ENCODE measurements at places on chromosomes 2 and 18.
A peak's percentile ranks its signal among the peaks of the same experiment; 100 is the strongest.

GRCh38 chr2:232386740-232387450 is 8.3 kb downstream of the ALPP start:
- no peak for DNase-seq

GRCh38 chr2:32242331-32242730 is 22.4 kb downstream of the NLRC4 start:
- DNase-seq, result no peak

DNA sequence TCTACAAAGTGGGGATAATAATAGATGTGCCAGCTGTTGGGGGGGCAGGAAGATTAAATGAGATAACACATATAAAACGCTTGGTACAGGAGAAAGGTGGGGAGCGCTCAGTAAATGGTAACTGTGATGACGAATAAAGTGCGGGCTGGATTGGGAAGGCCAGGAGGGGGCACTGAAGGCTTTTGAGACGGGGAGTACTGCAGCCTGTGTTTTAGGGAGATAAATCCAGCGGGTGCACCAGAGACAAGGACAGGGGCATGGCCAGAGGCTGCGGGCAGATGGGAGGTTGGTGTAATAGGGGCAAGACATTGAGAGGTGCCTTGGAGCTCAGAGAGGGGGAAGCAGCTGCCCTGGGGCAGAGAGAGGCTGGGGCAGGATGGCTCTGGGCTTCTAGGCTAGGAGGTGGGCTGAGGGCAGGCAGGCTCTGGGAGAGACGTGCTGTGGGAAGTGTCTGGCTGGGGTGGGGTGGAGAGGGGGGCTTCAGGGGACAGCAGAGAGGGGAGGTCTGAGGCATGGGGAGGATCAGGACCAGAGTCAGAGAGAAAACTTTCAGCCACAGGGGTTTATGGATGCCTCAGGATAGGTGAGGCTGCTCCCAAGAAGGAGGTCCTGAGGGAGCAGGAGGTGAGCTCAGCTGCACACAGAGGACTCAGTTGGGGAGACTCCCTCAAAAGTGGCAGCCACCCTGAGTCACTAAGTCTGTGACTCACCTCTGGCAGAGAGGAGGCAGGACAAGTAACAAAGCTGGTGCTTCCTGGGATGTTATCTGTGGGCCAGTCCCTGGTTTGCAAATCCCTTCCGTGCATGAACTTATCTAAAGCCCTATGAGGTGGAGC is 18.8 kb downstream of the TEX44 start:
- DNase-seq, result peak; percentile 24

DNA sequence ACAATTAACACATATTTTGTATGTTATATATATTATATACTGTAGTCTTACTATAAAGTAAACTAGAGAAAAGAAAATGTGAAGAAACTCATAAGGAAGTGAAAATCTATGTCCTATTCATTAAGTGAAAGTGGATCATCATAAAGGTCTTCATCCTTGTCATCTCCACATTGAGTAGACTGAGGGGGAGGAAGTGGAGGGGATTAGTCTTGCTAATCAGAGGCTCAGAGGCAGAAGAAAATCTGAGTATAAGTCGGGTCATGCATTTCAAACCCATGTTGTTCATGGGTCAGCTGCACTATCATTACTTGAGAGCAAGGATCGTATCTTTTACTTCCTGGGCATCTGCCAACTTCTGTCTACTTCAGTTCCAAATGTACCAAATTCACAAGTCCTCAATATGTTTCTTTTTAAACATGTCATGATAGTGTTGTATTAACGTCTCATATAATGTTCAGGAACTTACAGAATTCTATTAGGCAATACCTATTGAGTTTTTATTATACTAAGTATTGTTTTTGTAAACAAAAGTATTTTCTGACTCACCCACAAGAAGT is 208.9 kb upstream of the BOD1L2 start:
- DNase-seq, result no peak

DNA sequence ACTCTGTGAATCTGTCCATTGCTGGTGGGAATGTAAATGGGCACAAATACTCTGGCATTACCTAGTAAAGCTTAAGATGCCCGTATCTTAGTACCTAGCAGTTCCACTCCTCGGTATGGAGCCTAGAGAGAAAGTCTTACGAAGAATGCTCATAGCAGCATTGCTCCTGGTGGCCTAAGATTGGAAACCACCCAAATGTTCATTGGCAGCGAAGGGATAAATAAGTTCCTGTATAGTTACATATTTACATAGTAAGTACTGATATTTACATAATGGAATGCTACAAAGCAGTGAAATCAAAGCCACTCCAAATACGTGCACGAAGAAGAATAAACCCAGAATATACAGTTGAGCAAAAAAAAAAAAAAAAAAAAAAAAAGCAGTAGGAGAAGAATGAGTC is 46.7 kb upstream of the PDIA6 start:
- DNase-seq, result no peak

GRCh38 chr18:46630160-46630559 is 26.9 kb downstream of the LOXHD1 start:
- no peak for DNase-seq

GRCh38 chr2:163626639-163627109 is 109.1 kb downstream of the FIGN start:
- DNase-seq, result no peak

- no peak for DNase-seq
Observed at GRCh38 chr2:142849820-142850219, 27.6 kb upstream of the KYNU start.

GRCh38 chr2:201363857-201364560 is 6.9 kb upstream of the FLACC1 start:
- peak; percentile 42 for DNase-seq

DNA sequence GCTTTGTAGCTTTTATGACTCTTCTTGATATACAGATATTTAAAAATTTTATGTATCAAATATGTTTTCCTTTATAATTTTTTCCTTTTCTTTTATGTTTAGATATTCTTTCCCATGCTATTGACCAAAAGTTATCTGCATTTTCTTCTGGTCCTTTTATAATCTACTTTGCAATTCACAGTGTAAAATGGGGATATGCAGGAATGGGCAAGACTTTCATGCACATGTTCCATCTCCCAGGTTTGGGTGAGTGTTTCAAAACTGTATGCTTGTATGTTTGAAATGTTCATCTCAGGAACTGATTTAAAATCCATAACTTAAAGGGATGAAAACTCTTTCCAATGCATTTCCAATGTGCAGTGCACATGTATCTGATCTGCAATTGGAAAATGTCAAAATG is 199.9 kb downstream of the MEIS1 start:
- no peak for DNase-seq

DNA sequence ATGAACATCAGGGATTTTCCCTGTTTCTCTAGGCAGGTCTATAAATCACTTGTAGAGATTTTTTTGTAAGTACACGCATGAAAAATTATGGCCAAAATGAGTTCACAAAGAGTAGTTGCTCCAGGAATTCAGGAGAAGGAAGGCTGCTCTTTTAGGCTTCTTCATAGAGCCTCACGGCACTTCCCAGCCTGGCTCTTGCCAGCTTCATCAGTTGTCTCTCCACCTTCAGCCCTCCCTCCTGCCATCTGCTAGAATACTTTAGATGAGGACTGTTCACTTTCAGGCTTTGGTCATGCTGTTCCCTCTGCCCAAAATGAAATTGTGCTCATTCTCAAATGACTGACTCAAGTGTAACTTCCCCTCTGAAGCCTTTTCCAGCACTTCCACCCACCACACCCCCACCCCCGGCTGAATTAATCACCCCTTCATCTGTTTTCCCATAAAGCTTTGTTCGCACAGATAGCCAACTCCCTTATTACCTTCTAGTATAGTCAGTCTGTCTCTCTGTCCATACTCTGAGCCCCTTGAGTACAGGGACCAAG is 1.8 kb upstream of the ABCA12 start:
- DNase-seq, result no peak

DNA sequence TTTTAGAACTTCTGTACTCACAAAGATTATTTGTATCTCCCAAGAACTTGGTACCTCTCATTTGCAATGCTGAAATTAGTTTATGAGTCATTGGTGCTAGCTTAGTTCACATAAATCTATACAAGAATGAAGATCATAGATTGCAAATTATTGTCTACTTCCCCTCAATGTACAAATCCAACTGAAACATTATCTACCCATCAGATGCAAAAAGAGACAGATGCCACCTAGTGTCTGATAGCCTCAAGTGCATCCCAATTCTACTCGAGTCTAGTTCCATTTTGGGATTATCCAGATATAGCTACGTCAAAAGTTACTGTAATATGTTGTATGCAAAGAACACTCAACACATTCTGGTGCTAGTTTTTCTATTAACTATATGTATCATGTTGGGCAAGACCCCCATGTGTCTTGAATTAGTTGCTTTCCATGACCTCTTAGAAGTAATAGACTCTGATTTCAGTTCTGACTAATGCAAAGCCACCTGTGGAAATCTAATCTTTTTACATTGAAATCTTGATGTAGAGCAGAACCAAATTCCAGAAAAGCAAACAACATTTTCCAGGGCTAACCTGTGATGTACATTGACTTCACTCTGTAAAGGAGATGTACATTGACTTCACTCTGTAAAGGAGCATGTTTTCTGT is 210.0 kb downstream of the RBM43 start:
- DNase-seq, result no peak

DNA sequence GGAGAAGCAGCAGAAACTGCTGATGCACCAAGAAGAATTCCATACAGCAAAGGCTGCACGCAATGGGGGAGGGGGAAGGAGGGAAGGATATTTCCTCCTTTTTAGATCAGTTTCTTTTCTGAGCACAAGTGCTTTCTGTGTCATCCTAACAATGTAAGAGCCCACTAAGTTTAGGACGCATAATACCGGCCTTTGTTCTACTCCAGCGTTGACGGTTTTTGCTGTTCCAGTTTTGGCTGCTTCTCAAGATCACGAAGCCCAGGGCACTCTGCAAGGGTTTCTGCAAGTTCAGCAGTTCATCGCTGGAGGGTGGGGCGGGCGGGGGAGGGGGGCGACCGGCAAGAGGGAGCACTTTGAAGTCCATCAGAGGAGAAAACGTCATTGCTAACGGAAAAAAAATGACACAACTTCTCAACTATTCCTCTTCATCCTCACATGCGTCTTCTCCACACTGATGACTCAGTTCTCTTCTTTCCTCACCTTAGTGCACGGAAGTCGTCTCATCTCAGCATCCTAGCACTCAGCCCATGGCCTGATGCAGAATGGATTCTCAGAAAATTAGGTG is 8.7 kb downstream of the FAM178B start:
- peak; percentile 49 for DNase-seq

- DNase-seq, result no peak
Observed at GRCh38 chr2:60445684-60446179, 107.7 kb downstream of the BCL11A start.

DNA sequence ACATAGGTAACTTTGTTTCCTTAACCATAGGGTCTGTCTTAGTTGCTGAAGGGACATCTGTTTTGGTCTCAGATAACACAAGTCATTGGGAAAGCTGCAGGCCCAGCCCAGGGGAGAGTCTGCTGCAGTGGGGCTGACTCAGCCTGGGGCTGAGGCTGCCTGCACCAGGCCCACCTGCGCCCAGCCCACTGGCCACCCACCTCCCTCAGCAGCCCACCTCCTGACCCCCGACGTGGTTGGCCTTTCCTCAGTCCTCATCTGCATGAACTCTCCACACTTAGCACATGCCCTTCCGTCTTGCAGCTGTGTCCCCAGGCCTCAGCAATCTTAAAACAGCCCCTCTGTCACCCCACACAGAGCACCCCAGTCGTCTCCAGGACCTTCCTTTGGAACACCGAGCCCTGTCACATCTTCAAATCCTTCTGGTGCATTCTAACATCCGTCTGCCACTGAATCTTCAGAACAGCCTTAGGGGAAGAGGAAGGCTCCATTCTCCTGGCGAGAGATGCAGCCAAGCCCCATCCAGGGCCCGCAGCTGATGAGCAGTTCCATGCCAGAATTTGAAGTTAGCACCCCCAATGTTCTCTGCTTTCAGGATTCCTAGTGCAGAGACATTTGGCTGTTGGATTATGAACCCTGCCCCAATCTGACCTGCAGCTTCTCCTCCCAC is 231.4 kb downstream of the SEPTIN10 start:
- DNase-seq, result peak; percentile 5

DNA sequence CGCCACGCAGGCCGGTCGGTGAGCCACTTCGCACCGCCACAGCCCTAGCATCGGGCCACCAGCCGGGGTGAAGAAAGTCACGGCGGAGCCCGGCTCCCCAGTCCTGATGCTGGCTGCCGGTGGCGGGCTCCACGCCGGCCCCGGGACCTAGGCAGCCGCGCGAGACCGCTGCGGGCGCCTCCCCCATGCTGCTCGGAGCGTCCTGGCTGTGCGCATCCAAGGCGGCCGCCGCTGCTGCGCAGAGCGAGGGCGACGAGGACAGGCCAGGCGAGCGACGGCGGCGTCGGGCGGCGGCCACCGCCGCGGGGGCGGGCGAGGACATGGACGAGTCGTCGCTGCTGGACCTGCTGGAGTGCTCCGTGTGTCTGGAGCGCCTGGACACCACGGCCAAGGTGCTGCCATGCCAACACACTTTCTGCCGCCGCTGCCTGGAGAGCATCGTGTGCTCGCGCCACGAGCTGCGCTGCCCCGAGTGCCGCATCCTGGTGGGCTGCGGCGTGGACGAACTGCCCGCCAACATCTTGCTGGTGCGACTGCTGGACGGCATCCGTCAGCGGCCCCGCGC is 433 bp downstream of the SH3RF3 start:
- DNase-seq, result peak; percentile 63

GRCh38 chr2:158172719-158173118 is 71.0 kb downstream of the UPP2 start:
- DNase-seq, result no peak

DNA sequence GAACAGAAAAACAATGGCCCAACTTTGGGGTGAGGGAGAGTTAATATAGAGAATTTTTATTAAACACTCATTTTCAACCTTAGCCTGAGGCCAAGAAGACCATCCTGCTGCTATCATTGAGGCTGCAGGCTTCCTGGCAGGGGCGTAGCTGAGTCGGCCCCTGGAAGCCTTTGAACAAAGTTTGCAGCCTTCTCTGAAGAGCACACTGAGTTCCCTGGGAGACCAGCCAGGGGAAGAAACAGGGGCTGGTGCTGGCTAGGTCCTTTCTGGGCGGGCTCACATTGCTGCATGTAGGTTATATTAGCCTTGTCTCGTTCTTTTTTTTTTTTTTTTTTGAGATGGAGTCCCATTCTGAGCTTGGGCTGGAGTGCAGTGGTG is 126.8 kb upstream of the HS6ST1 start:
- no peak for DNase-seq

DNA sequence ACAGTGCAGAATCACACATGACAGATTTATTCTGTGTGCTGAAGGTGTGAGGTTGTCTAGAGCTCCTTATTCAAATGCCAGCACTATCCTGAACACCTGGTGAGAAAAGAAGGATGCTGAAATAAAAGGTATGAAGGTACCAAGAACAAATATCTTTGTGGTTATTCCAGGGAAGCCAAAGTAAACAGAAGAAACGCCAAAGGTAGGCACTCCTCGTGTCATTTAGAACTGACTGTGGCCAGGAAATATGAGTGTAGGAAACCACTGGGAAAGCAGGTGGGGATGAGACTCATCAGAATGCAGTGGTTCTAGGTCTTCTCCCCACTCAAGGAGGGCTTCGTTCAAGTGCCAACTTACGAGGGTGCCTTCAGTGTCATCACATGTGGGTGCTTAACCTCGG is 80.8 kb downstream of the KIF5C start:
- no peak for DNase-seq

All from activated T-cell treated with anti-CD3 and anti-CD28 coated beads, Interleukin-2, amount 50 U/mL, for 1 hour (primary cell).